Central memory CD4-positive, alpha-beta T cell (primary cell): ENCODE measurements at places on chromosomes 5 and 9.

DNA sequence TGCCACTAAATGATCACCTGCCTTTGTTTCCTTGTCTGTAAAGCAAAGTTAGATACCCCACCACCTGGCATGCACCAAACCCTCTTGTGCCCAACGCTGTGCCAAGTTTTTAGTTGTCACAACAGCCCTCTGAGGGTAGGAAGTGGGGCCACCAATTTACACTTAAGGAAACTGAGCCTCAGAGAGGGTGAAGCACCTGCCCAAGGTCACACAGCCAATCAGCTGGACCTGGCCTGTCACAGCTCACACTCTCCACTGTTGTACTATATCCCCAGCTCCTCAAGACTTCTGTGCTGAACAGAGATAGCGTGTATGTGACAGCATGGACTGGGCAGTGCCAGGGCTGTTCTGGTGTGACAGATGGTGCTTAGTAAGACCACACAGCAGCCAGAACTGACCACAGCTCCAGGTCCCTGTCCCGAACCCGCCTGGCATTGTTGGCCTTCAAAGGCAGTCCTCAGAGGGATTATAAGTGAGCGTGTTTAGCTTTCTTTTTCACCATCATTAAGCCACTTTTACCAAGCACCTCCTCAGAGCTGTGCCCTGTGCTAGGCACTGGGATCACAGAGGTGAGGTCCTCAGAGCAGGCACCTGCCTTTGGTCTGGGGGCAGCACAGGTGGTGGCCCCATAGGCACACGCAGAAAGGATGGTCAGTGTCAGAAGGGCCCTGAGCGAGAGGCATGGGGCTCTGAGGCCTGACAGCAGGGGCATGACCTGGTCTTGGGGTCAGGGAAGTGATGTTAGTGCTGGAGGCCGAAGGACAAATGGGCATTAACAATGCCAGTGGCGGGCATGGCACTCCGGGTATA is 71.1 kb downstream of the COL27A1 start:
- DNase-seq = no peak

DNA sequence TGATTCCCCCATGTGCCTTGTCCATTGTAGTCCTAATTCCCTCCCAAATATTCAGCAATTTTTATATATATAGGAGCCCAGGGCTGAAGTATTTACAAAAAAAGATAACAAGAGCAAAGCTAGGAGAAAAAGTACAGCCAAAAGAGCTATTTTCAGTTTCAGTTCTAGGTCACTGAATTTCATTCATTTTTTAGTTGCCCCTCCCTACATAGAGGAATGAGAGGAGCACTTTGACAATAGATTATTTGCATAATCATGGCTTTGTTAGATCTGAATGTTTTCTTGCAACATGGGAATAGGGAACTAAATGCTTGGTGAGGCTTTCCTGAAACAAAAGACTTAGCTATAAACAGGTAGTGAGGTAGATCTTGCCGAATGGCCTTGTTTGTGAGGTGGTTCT is 15.3 kb upstream of the F2RL2 start:
- DNase-seq = no peak

- DNase-seq = no peak
These were observed 117.9 kb upstream of the FST start for GRCh38 chr5:53362521-53362941.

GRCh38 chr5:154242964-154243376 is 52.4 kb downstream of the GALNT10 start:
- no peak for DNase-seq

DNA sequence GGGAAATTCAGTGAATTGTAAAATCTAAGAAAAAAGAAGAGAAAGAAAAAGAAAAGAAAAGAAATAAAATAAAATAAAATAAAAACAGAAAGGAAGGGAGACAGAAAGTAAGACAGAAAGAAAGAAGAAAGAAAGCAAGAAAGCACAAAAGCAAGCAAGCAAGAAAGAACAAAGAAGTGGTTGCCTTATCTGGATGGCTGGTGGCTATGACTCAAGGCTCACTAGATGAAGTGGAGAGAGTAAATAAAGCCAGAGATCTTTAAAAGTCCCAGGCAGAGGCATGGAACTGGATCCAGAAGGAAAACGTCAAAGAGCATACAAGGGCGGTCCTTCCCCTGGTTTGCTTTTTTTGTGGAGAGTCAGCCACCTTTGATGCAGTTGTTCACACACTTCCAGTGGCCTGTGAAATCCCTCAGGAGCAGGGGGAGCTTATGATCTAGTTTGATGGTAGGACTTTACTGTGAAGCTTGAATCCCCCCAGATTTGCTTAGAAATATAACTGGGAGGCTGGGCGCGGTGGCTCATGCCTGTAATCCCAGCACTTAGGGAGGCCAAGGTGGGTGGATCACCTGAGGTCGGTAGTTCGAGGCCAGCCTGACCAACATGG is 176.7 kb upstream of the HMHB1 start:
- DNase-seq = no peak

GRCh38 chr5:170039830-170040229 is 59.5 kb upstream of the INSYN2B start:
- no peak for DNase-seq

- no peak for DNase-seq
These were observed 54.4 kb downstream of the ALDH7A1 start for GRCh38 chr5:126540631-126541030.

DNA sequence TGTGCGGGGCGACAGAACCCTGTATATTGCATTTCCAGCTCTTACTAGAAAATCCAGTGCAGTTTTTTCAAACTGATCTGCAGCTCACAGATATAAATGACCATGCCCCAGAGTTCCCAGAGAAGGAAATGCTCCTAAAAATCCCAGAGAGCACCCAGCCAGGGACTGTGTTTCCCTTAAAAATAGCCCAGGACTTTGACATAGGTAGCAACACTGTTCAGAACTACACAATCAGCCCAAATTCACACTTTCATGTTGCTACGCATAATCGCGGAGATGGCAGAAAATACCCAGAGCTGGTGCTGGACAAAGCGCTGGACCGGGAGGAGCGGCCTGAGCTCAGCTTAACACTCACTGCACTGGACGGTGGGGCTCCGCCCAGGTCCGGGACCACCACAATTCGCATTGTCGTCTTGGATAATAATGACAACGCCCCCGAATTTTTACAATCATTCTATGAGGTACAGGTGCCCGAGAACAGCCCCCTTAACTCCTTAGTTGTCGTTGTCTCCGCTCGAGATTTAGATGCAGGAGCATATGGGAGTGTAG is 786 bp downstream of the PCDHB5 start:
- no peak for DNase-seq

GRCh38 chr9:127762111-127762676 is 16.3 kb downstream of the SH2D3C start:
- no peak for DNase-seq

- no peak for DNase-seq
These were observed 7.8 kb upstream of the ORM1 start for GRCh38 chr9:114314881-114315722.

DNA sequence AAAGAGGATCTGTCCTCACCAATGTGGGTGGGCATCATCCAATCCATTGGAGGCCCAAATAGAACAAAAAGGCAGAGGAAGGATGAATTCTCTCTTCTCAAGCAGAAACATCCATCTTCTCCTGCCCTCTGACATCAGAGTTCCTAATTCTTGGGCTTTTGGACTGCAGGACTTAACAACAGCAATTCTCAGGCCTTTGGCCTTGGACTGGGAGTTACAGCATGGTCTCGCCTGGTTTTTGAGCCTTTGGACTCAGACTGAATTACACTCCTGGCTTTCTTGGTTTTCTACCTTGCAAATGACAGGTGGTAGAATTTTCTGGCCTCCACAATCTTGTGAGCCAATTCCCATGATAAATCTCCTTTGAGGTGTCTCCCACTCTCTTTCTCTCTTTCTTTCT is 60.5 kb upstream of the CD180 start:
- no peak for DNase-seq

DNA sequence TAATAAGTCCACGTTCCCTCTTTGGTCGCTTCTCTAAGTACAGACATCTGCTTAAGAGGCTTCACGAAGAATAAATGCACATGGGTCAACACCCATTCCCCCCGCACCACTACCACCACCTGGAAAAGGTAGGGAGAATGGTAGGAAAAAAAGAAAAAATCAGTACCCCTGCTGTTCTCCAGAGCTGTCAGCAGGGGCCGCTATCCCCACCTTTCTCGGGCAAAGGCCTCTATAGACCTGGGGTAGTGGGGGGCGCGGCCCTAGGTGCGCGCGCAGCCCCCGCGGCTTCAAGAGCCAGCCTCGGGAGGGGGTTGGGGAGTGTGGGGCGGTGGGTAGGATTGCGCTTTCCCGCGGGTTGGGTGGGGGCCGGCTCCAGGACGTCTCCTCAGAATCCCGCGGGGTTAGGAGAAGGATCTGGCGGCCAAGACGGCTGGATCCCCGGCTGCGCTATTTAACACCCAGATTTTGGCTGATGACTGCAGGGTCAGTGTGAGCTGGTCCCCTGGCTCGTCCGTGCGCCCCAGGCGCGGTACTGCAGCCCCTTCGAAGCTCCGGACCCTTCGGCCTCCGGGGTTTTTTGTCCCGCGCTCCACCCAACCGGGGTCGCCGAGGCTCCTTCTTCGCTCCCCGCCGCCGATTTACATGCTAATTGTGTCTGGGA is 1.6 kb upstream of the SEMA6A start:
- no peak for DNase-seq

DNA sequence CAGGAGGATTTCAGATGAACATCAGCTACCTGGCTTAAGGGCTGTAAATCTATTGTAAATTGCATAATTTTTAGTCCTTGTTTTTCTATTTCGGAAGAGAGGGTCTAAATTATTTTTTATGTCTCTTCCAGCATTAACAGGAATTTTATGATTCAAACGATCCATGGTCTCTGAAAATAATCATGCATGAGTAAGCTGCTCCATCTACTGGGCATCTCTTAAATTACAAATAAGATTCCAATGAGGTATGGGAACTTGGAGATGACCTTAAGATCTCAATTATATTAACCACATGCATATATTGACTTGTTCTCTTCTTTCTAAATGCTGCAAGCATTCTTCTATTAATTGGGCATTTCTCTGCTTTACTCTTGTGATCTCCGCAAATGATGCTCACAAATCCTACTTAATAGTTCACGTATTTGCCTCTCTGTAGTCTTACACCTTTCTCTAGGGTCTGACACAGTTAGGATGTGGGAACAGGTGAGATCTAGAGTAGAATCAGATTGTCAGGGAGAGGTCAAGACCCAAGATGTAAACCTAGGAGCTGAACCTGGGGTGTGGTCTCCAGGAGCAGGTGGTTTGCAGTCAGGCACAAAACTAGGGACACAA is 86.9 kb downstream of the NUDT12 start:
- peak; percentile 14 for DNase-seq

DNA sequence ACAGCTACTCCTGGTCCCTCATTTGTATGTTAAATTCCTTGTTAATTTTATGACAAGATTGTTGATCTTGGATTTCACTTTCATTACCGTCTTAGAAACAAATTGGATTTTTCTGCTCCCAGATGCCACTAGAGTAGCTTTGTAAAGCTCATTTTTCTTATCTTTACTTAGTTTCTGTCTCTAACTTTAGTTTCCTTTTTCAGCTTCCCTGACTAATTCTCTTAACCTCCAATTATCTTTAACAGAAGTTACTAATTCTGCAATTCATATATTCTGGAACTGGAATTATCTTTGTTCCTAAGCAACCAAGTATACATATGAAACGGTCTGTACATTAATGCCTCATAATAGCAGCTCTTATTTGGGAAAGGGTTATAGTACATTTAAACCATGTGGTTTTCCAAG is 16.7 kb downstream of the ITGA1 start:
- DNase-seq = no peak

GRCh38 chr5:133870661-133871060 is 97.8 kb downstream of the C5orf15 start:
- DNase-seq = no peak

GRCh38 chr9:18980189-18980588 is 52.8 kb downstream of the SAXO1 start:
- DNase-seq = no peak

- DNase-seq = no peak
These were observed 228.3 kb upstream of the BRINP1 start for GRCh38 chr9:119597499-119597898.

DNA sequence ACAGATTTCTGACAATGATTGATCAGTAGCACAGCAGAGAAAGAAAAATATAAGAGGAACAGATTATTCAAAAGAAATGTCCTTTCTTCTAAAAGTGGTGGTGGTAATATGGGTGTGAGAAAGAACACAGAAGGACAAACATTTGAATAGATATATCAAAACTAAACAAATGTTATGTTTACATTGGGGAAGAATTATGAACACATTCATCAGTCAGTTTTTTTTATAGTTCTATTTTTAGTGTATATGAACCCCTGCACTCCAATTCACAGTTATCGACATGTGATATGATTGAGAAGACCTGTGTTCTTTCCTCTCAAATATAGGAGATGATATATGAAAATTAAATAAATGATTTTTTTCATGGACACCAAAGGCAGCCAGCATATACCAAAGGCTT is 128.6 kb downstream of the NNT start:
- no peak for DNase-seq

- DNase-seq = no peak
These were observed 335.4 kb downstream of the MSX2 start for GRCh38 chr5:175059687-175060211.

GRCh38 chr5:36934740-36935356 is 58.3 kb downstream of the NIPBL start:
- no peak for DNase-seq

DNA sequence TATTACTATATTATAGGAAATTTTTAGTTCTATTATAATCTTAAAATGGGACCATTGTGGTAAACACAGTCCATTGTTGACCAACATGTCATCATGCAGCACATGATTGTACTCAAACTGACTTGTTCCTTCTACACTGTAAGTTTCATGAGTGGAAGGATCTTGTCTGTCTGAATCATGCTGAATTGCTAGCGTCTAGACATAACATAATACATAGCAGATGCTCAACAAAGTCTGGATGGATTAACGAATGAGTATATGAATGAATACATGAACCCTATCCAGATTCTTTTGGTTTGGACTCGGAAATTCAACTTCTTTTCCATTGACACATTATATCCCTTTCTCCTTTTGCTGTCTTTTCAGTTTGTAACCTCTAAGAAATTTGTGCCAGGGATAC is 429.2 kb upstream of the SGCD start:
- no peak for DNase-seq

GRCh38 chr5:64505769-64506566 is at the start of gene RGS7BP:
RGS7BP (plus strand) TSS chr5:64506015; CDS start chr5:64506625, 610 bp downstream.
- DNase-seq = no peak

DNA sequence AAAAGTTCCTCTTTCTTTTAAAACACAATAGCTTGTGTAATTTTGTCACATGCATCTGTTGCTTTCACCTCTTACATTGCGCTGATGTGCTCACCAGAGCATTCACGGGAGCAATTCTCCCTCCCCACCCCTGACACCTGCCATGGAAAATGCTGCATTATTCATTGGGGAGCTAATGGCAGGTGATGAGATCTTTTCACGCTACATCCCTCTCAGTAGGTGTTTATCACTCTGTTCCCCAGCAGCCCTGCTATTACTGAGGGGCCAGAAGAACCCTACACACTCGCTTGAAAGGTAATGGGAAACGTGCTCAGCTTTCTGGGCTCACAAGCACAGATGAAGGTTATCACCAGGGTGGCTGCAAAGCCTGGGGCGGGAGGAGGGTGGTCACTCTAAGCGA is 398.0 kb downstream of the PSAT1 start:
- no peak for DNase-seq

- no peak for DNase-seq
These were observed 88.7 kb downstream of the BASP1 start for GRCh38 chr5:17305964-17306725.

- DNase-seq = peak; percentile 43
These were observed 896 bp downstream of the EBF1 start for GRCh38 chr5:159098603-159099436.

GRCh38 chr5:132267166-132267739 is 9.8 kb downstream of the PDLIM4 start:
- DNase-seq = no peak

GRCh38 chr9:125906144-125906543 is 159.0 kb downstream of the PBX3 start:
- DNase-seq = no peak

- DNase-seq = no peak
These were observed 80.4 kb downstream of the LHFPL2 start for GRCh38 chr5:78568212-78568611.
